ENCODE measurements at places on chromosomes 5 and 9.

GRCh38 chr9:123550012-123550411, 194.0 kb downstream of the CRB2 start:
- no peak for DNase-seq

- no peak for DNase-seq
These were observed 111.0 kb downstream of the NDUFS4 start for GRCh38 chr5:53671447-53671846.

DNA sequence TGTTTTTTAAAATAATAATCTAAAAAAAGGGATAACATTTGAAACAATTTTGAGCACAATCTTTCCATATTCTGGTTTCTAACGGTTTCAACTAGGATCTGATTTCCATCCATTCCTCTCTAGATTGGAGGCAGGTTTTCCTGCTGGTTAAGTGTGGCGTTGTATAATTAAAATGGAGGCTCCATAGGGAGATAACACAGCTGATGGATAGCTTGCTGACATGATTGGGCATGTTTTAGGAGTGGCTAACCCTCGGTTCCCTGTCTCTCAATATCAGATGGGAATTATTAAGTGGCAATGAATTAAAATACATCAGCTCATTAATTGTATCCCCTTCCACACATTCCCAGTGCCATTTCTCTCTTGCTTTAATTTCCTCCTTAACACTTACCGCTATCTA, 209.0 kb downstream of the ALDH1A1 start:
- no peak for DNase-seq

GRCh38 chr5:161333194-161333880, 213.2 kb downstream of the GABRB2 start:
- DNase-seq = no peak

GRCh38 chr5:500491-500890, 23.8 kb downstream of the SLC9A3 start:
- DNase-seq = no peak
